Globus pallidus (tissue), 1 donor: ENCODE measurements at places on chromosomes 16 and 17.
A peak's percentile ranks its signal among the peaks of the same experiment; 100 is the strongest.

DNA sequence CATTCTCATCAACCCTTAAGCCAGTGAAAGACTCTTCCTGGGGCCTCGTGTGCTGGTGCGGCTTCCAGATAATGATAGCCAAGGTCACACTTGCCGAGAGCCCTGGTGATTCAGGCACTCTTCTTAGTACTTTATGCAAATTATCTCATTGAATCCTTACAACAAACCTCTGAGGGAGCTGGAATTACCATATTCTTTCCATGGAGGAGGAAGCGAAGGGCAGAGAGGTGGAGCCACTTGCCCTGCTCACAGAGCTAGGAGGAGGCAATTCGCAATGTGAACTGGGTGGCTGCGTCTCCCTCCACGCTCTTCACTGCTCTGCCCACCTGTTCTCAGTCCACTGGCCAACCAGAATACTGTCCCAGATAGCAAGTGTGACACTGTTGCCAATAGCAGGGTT is 409.7 kb downstream of the SNX29 start:
- no peak for DNase-seq

DNA sequence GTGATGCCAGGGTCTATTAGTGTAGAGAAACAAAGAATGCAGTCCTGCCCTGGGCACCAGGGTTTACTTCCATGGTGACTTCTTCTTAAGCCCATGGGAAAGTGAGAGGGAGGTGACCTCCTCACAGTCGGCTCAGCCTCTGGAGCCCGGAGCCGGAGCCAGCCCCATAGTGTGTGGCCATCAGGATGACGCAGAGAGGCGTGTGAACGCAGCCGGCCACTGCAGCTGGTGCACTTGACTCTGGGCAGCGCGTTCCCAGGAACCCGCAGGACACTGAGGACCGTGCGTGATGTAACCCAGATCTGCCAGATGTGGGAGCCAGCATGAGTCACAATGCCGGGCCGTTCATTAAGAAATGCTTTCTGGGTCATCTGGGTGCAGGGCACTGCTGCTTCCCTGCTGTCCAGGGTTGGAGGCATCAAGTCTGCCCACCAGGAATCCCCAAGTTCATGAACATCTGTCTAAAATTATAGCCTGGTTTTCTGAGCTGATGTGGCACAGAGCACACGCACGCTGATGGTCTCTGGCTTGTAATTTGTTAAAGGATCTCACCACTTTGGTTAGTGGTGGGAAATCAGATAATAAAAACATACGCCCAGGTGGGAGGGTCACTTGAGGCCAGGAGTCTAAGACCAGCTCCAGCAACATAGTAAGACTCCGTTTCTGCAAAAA is 114.1 kb downstream of the PITPNC1 start:
- peak; percentile 81 for DNase-seq

DNA sequence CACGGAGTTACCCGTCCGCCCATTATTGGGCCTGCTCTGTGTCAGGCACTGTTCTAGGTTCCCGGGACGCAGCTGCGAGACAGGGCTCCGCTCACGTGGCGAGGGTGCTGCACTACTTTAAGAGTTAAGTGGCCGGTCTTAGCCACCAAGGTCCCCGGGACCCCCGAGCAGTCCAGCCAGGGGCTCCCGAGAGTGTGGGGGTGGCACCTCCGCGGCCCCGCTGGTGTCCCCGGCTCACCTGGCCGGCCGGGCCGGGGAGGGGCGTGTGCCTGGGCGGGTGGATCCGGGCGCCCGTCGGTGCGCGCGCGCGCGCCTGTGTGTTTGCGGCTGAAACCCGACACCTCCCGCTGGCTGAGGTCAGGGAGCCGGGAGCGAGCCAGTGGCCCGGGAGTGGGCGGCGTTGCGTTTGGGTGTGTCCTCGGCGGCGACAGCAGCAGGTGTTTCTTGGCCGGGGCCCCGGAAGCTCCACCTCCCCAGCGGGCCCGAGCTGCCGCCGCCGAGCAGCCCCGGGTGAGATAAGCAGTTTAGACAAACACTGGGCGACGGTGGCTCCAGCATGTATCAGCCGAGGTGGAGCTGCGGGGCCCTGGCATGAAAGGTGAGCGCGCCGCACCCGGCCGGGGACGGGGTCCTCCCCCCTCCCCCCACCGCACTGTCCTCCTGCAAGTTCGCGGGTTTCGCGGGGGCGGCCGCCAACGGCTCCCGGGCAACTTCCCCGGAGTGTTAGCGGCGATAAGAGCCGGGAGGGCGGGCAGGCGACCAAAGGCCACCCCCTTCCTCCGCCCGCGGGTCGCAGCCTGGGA is at the start of gene GSE1:
TSS of gene GSE1 (plus strand) at position 522 of the 803 bp plus-strand sequence. CDS start at position 592, 70 bp downstream.
- DNase-seq, result peak; percentile 17

DNA sequence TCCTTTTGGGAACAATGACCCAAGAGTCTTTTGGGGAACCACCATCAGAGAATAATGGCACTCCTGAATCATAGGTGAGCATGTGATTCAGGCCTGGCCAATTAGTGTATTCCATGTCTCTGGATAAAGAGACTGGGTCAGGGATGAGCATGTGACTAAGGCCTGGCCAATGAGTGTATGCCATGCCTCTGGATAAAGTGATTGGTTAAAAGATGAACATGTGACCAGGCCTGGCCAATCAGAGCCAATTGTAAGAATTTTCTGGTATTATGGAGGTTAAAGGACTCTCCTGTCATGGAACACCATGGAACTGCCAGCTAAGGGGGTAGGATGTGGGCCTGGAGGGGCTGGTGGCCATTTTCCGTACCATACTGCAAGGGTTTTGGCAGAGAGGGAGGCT is 194.3 kb downstream of the C16orf78 start:
- no peak for DNase-seq

- no peak for DNase-seq
These were observed 151.5 kb downstream of the LGALS9B start for GRCh38 chr17:20315821-20316220.

DNA sequence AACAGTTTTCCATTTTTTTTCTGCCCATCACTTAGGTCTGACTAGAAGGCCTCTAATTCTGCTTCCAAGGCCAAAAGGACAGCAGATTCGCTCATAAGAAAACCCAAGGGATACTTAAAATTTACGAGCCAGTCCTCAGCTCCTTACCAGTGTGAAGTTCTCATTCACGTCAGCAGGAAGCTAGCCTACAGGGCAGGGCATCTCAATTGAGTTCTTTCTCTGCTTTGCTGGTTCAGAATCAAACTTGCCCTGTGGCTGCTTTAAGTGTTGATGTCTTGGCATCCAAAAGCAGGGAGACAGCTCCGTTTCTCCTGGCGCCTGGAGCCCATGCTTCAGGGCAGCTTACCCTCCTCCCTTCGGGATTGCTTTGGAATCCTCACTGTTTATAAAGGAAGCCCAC is 136.0 kb downstream of the ANKFN1 start:
- DNase-seq, result no peak

GRCh38 chr17:49996121-49996494 is 1.1 kb upstream of the DLX3 start:
- no peak for DNase-seq

GRCh38 chr16:70534971-70535370 is 11.4 kb downstream of the SF3B3 start:
- DNase-seq, result no peak

DNA sequence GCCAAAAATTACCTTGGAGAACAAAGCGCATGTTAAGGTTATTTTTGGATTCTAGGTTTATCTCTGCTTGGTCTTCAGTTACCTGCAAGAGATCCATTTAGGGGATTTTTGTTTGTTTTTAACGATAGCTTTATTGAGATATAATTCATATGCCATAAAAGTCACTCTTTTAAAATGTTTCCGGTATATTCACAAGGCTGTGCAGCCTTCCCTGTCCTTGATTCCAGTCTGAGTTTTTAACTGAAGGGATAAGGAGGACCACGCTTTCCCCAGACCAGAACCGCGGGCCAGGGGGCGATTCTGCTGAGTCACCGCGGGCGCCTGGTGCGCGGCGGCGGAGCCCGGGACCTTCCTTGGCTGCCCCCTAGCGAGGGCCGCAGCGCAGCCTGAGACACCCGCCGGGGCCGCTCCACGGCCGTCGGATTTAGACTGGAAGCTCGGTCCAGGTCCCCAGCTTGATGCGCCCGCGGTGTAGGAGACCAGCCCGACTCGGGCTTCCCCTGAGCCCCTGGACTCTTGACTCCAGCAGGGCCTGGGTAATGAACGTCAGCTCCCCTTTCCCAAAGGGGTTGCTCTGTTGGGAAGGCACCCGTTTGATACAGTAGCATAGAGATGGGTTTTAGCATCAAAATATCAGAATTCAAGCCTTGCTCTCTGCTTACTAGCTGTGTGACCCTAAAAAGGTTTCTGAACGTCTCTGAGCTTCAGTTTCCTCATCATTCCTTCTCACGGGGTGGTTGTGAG is 50.0 kb upstream of the STH start:
- DNase-seq, result peak; percentile 75

DNA sequence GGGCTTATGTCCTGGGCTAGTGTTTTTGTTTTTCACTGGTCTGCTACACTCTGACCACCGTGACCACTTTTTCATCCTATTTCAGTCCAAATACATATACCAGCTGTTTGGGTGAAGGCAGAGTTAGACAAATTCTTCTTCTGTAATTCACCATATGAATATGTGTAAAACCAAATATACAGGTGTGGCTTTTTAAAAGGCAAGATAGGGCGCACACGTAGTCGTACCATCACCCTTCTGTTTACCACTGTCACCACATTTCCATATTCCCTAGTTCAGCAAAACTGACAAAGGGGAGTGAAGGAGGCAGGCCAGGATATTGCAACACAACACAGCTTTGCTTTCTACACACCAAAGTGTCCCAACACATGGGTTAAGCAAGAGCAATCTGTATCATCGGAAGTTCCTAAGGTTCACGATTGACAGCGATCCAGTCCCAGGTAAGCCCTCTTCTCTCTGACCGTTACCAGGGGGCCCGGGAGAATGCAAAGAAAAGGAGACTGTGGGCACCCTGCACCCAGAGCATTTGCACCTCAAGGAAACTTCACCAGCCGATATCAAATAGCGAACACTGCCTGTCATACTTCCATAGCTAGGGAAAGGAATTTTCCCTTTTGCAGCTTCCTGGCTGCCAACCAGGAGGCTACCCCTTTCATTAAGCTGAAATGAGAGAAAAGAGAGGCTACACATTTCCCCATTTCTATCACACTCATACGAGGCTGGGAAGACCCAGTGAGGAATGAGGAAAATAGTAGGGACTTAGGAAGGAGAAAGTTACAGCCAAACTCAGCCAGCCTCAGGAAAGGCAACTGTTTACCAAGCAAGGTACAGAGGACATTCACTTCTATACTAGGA is 23.1 kb downstream of the CREBBP start:
- no peak for DNase-seq

- DNase-seq, result no peak
These were observed 20.6 kb upstream of the SLC35G3 start for GRCh38 chr17:35214631-35215273.

DNA sequence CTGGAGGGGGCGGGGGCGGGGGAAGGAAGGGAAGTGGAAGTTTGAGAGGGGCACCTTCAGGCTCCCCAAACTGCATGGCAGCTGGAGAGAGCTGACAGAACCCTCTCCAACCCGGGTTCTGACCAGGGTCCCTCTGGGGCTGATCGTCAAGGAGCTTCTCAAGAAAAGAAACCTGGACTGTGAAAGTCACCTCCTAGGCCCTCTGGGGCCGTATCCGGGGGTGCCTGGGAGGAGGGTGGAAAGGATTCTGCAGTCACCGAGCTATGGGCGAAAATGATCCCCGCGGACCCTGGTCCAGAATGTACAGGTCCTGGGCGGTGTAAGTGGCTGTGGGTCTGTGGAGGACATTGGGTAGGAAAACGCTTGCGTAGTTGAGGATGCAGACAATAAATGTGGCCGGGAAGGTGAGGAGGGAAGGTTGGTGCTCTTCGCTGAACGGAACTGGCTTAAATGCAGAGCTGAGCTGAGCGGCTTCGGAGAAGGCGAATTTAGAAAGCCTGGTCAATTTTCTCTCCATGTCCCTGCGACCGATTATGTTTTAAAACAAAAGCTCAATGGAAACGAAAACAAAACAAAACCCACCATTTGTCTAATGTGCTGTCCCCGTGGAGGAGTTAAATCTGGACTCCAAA is 3.6 kb upstream of the LHX1 start:
- no peak for DNase-seq

DNA sequence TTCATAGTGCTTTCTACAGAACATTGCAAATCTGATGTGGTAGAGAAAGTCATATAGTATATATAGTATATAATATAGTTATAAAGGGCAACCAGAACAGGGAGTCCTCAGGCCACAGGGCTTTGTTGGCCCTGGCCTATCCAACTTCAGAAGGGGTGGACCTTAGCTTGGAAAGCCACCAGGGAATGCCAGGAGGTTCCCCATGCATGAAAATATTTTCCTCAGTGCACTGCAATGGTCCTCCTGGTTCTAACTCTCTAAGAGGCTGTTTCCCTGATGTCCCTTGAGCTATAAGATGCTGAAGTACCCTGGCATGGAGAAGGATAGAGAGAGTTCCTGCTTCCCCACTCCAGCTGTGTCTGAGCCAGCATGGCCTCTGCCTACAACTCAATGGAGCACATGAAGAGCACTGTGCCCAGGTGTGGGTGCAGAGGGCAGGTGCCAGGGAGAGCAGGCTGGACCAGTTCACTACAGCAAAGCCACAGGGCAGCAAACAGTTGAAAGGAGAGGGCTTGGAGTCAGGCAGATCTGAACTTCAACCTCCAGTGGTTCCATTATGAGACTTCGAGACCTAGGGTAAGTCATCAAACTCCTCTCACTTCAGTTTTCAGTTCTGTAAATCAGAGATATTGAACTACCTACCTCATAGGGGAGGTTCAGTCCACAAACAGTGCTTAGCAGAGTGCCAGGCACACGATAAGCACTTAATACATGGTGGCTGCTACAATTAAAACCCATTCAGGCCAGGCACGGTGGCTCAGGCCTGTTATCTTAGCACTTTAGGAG is 183.1 kb downstream of the SALL1 start:
- DNase-seq, result no peak

DNA sequence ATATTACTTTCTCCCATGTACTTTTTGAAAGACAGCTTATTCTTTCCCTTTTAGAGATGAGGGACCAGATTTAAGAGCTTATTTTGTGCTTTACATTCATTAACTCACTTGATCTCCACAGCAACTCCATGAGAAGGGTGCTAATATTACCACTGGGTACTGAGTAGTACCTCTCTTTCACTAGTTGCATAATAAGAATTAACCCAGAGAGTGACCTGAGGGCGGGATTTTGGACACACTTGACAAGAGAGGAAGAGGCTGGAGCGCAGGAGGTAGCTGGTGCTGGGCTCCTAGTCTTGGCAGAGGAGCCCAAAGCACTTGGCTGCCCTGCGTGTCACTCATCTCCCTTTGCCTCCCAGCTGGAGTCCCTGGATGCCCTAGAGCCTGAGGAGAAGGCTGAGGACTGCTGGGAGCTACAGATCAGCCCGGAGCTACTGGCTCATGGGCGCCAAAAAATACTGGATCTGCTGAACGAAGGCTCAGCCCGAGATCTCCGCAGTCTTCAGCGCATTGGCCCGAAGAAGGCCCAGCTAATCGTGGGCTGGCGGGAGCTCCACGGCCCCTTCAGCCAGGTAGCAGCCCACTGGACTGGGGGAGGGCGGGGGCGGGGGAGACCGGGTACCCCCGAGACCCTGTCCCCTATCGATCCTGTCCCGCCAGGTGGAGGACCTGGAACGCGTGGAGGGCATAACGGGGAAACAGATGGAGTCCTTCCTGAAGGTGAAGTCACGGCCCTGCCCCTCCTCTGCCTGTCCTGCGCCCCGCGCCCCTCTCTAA is 1.7 kb upstream of the MAZ start:
- no peak for DNase-seq
